RWPE2 (cell line): ENCODE measurements at places on chromosomes 7 and 10.

DNA sequence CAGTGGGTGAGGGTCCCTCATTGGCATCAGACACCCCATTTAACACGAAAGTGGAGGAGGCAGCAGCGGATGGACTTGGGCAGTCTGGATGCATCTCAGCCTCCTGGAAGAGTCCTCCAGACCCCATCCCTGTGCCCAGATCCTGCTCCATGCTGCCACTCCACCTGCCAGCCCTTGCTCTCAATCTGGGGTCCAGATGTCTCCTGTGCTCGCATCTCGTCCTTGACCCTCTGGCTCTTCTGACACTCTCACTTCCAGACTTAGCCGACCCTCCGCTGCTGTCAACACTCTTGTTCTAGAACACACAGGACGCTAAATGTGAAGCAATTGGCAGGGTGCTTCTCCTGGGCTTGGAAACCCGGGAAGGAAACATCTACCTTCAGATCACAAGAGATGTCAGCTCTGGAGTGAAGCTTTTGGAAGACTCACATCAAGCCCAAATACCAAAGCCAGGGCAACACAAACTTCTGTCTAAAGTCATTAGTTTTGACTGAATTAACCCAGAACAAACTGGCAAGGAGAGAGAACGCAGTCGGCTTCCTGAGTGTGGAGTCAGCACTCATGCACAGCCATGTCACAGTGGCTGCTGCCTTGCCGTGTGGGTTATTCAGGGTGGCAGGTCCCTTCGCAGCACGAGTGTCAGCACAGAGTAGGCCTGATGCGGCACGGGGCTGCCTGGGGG lies 379.1 kb downstream of the TCERG1L start:
- DNase-seq: no peak
- no peak overlapping the region for H3K4me3 ChIP-seq
- H3K4me1 ChIP-seq: no peaks in the 10 kb centered on the region
- no peaks in the 10 kb centered on the region for H3K27me3 ChIP-seq
- no peaks in the 10 kb centered on the region for H3K36me3 ChIP-seq

- H3K36me3 ChIP-seq: no peaks in the 10 kb centered on the region
- no peak overlapping the region for H3K4me3 ChIP-seq
- no peak overlapping the region for H3K27ac ChIP-seq
- DNase-seq: no peak
These were observed 91.7 kb downstream of the WDR11 start for GRCh38 chr10:120942806-120943413.

DNA sequence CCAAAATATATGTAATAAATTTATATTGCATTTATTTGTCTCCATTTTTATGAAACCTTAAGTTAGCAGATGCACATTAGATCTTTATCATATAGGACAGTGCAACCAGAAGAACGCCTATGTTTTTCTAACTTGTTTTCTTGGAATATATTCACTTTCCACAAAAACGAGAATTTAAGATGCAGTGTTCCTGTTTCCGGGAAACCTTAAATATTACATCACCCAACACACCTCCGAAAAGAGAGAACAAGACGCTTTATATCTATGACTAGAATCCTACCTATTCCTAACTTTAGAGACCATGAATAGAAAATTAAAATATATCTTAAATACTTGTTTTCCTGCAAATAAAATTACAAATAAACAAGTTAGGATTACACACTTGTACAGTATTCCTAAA lies 1.9 kb downstream of the EZH2 start:
- H3K4me1 ChIP-seq: peaks cover 10% of the 10 kb centered on the region
- H3K27me3 ChIP-seq: no peaks in the 10 kb centered on the region
- H3K27ac ChIP-seq: no peak overlapping the region
- no peak for DNase-seq
- peaks cover 8% of the 10 kb centered on the region; the same call in 1 of the 2 replicates for H3K36me3 ChIP-seq

- no peaks in the 10 kb centered on the region for H3K4me1 ChIP-seq
- H3K27ac ChIP-seq: peak within 1 kb of the TSS; percentile 40
- peaks cover 2% of the 10 kb centered on the region for H3K27me3 ChIP-seq
- no peak for DNase-seq
- peak within 1 kb of the TSS; percentile 56 for H3K4me3 ChIP-seq
- H3K36me3 ChIP-seq: no peaks in the 10 kb centered on the region
These were observed at the start of gene DENND2A for GRCh38 chr7:140640727-140641523. DENND2A (minus strand) TSS chr7:140640813; CDS start chr7:140602397, 38,416 bp downstream.
